Activated CD8-positive, alpha-beta memory T cell treated with anti-CD3 and anti-CD28 coated beads for 1 hour (primary cell): ENCODE measurements at places on chromosomes 3 and 15.

GRCh38 chr15:48393645-48394506 is 62.6 kb downstream of the DUT start:
- DNase-seq: no peak

DNA sequence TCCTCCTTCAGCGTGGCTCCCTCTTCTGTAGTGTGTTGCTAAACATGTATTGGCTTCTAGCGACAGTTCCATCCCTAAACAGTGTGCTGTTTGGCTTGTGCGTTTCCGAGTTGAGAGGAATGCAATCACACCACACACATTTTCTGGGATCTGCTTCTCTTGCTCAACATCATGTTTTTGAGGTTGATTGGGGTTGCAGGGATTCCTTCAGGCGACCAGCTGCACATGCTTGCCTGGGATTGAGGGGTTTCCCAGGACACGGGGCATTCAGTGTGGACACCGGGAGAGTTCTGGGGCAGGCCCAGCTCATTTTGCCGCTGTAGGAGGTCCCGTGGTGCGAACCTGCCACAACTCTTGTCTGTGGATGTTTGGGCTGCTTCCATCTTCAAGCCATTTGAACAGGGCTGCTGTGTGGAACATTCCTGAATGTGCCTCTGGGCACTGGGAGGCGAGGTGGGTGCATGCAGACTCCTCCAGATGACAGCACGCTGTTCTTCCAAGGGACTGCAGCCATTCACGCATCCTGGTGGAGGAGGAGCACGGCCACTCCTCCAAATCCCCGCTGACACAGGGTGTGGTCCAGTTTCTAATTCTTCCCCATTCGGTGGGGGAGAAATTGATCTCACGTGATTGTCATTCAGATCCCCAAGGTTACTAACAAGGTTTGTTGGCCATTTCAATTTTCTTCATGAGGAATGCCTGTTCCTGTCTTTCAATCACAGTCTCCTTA is 82.8 kb downstream of the PLXNA1 start:
- no peak for DNase-seq

GRCh38 chr3:151012753-151013152 is 40.2 kb upstream of the CLRN1 start:
- no peak for DNase-seq

GRCh38 chr15:62558640-62559380 is 393.7 kb upstream of the C2CD4B start:
- no peak for DNase-seq

DNA sequence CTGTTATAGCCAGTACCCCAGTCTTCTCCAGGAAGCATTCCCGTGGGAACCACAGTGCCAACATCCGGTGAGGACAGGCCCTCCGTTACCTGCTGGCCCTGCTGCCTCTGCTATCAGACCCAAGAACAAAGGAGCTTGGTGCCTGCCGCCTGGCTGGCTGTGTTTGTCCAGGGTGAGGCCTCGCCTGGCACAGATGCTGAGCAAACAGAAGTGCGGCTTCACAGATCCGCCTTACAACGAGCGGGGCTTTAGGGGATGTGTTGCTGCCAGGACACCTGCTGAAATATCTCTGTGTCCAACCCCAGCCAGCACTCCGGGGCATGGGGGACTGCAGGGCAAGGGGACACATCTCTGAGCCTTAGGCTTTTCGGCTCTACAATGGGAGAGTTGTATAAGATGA is 2.2 kb upstream of the EPHB3 start:
- DNase-seq: no peak

GRCh38 chr3:36380221-36381031 is at the start of gene STAC:
STAC (plus strand) TSS chr3:36380504; CDS start chr3:36380644, 140 bp downstream.
- no peak for DNase-seq

DNA sequence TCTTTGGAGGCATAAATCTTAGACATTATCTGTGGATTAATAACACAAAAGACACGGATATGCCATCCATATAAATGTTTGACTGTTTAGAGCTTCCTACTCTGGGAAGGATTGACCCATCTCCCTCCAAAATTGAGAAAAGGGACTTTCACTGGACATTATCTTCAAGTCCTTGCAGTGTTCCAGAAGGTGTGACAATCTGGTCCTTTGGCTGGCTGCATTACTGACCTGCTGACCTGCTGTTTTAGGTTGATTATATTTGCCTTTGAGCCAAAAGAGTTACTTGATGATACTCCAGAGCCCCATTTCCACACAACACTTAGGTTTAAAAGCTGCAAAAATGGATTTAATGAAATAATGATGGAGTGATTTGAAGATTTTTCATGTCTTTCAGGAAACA is 504.6 kb downstream of the LPP start:
- no peak for DNase-seq

DNA sequence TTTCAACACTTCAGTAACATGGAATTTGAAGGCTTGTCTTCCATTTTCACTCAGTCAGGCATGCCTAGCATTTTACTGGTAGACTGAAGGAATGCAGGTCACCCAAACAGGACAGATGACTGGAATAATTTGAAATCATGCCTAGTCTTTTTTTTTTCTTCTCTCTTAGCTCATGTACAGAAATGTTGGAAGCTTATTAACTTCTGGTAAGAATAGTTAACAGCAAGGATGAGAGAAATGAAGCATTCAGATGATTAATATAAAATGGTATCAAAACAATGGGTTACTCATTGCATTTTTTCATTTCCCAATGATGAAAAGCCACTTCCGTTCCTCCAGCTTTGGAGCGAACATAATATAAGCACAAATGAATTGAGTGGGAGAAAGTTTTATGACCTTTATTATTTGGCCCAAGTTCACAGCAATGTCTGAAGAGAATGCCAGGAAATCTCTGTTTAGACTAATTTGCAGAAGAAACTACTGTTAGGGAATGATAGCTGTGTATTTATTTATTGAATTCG is 431.6 kb upstream of the RASGRP1 start:
- DNase-seq: no peak

DNA sequence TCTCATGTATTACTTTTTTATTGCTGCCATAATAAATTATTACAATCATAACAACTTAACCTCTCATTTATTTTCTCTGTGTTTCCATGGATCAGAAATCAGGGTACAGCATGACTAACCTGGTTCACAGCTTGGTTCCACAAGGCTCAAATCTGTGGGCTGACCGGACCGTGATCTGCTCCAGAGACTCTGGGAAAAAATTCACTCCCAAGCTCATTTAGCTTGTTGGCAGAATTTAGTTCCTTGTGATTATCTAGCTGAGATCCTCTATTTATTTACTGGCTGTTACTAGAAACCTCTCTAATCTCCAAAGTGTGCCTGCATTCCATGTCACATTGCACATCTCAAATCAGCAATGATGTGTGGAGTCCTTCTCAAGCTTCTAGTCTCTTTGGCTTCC is 386.6 kb downstream of the DIPK2A start:
- DNase-seq: no peak

DNA sequence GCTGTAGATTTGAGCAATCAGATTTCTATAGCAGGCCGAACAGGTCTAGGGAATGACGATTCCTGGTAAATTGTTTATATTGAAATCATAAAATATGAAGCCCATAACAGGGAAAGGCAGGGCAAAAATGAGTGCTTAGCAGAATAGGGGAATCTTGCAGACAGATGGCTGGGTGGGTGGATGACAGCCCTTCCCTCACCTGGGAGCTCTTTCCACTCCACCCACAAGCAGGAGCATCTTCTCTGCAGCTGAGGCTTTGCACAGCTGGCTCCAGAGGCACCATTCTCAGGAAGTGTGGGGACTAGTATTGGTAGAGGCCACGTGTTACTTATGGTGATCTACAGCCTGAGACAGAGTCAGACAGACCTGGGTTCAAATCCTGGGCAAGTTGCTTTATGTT is 55.9 kb upstream of the SYN2 start:
- DNase-seq: no peak
